Nephron progenitor cell (in vitro differentiated cells): ENCODE measurements at places on chromosomes 4 and X.

DNA sequence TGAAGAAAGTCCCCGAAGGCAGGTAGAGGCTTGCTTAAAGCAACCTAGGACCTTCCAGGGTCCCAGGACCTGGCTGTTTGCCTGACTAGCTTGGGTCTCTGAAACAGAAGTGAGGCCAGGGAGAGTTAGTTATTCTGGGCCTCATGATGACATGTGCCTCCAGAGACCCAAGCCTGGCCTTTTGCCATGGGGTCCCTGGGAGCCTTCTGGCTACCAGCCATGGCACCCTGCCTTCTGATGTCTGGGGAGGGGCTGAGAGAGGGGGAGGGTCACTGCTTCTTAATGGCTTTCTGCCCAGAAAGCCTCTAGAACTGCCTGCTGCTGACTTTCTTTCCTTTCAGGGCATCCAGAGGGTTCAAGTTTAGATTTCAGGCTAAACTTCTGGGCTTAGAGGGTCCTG, 1.0 kb upstream of the STARD8 start:
- DNase-seq, result no peak

GRCh38 chr4:142452161-142452855, 393.8 kb downstream of the INPP4B start:
- DNase-seq, result no peak

DNA sequence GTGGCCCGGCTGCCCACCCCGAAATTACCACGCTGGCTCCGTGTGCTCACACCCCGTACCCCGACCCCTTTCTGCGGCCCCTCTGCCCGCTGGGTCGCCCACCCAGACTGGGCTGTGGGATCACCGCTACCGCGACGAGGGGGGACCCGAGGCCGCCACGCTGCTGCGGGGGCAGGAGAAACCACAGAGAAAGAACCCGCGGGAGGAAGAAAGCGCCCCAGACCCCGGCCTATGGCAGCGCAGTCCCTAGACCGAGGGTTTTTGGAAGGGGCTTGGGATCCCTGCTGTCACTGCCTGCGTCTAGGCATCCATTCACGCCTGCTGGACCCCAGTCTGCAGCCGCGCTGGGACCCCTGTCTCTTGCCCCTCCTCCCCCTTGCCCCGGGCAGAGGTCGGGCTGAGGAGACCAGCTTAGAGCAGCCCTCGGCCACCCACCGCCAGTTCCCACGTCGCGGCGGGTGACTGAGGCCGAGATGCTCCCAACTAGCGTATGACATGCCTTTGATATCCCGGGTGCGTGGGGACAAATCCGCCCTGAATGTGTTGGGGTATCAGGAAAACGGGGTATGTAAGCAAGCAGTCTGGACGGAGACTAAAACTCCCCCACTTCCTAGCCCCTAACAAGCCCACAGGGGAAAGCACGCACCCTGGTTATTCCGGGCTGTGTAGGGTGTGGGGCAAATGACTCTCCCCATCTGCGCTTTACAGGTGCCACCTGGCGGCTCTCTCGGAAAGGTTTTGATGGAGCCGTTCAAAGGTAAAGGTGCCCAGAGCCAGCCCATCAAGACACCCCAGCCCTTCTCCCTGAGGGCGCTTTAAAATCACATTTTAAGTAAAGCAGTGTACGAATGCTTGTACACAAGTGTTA, 862 bp upstream of the INPP4B start:
- DNase-seq, result peak; percentile 45

GRCh38 chr4:150366487-150366999, 215.4 kb upstream of the MAB21L2 start:
- DNase-seq, result peak; percentile 16

GRCh38 chr4:158133551-158133950, 39.3 kb downstream of the GASK1B start:
- DNase-seq, result no peak

DNA sequence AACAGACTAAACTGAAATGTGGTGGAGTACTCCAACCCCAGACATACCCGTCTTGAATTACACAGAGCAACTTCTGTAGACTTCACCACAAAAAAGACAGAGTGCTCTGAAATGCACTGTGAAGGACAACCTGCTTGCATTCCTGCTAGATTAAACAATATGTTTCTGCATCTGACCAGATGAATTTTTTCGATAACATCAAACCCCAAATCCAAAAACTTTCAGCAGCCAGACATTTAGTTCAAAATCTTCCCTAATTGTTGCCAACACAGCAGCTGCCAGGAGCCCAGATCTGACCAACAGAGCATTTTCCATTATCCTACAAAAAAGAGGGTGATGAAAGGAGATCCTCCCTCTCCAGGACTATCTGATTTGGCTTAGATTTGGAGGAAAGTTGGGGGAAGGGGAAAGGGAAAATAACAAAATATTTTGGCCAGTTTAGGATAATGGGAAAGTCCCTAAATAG, 356.5 kb downstream of the PDGFC start:
- DNase-seq, result no peak

- no peak for DNase-seq
Observed at GRCh38 chr4:186027405-186027804, 41.6 kb upstream of the TLR3 start.

DNA sequence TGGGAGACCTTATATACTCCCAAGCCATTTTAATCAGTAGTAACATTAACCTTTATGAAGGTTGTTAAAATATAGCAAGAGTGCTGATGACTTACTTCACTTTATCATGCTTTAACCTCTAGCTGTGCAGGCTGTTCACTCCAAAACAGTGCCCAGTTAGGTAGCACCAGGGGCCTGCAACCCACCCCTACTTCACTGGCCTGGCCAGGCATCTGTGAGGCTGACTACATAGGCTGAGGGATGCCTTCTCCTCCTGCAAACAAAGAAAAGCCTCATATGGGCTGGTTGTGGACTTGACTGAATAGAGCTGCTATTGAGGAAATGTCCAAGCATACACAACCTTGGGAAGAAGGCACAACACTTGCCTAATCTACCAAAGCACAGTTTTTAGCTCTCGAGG, 172.8 kb downstream of the SHROOM3 start:
- no peak for DNase-seq

GRCh38 chr4:183430317-183430993, 14.0 kb upstream of the CDKN2AIP start:
- DNase-seq, result no peak

DNA sequence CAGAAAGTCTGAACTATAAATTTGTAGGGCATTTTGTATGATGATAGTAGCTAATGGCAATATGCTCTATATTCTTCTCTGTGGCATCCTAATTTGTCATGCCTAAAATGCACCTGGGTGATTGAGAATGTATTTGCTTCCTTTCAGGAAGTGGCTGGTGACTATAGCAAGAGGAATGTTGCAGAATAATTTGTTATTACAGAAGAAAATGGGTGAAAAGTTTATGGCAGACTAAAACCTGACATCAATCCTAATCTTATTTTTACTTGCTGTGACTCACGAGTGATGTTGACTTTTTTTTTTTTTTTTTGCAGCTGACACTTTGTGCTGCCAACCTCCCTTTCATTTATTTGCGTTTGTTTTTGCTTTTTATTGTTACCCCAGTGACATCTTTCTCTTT, 141.1 kb downstream of the MSL3 start:
- DNase-seq, result no peak

DNA sequence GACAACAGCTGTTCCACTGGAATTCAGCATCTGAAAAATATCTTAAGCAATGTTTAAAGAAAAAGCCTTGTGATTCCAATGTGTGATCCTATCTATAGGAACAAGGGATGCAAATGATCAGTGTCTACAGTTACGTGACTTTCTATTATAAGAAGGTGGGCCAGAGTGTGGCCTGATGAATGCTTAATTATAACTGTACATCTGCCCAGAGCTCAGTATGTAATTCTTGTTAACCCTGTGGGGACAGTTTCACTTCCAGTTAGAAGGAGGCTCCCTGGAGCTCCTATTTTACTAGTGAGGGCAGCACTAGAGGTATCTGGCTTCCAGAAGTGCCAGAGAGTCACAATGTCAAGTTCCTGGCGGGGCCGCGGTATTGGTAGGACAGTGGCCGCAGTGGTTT, 288.5 kb downstream of the USP46 start:
- no peak for DNase-seq
